A549 treated with AZD2906 at 1 μM for 4 hours (cell line): ENCODE measurements at places on chromosomes 5 and 9. TPM values are rescaled to one million over a fixed set of nuclear protein-coding genes. Genes with fewer than 3 reads are reported as not detected.

FAM81B gene
- not detected in 5 replicates for total RNA-seq

SEMA5A gene
- total RNA-seq: under 0.01 TPM in 2 of 5 replicates, not detected in the others

FAM151B gene
- total RNA-seq: 1.0 to 1.7 TPM (median 1.7 TPM) in 5 replicates

F2RL1 gene
- total RNA-seq: 224 to 299 TPM (median 233 TPM) in 5 replicates

DDX4 gene
- total RNA-seq: 0.02 to 0.09 TPM (median 0.08 TPM) in 3 of 5 replicates, not detected in the others

NRG2 gene
- total RNA-seq: 1.8 to 2.5 TPM (median 2.1 TPM) in 5 replicates

PCDHGA3 gene
- 0.02 to 0.03 TPM in 2 of 5 replicates, not detected in the others for total RNA-seq
